ENCODE measurements at places on chromosomes 7 and 10.
A peak's percentile ranks its signal among the peaks of the same experiment; 100 is the strongest.

- no peak for DNase-seq
Observed at GRCh38 chr10:37289833-37290464, 164.6 kb downstream of the ANKRD30A start.

- no peak for DNase-seq
Observed at GRCh38 chr10:51867956-51868355, 168.6 kb upstream of the CSTF2T start.

- no peak for DNase-seq
Observed at GRCh38 chr7:44631458-44632115, 25.2 kb downstream of the OGDH start.

DNA sequence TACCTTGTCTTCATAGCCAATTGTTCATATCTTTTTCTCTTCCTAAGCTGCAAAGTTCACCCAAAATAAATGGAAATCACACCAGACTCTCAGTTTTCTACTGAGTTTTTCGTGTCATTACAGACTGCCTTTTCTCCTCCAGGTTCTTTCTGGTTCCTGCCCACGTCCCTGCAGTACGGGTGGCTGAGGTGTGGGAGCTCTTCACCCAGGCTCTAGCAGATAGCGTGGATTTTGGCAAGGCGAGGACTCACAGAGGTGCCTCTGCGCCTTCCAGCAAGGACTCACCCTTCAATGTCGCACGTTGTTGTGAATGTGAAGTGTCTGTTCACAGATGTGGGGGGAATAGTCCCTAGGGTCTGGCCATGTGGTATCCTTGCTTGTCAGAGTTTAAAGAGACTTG lies 71.6 kb downstream of the ABCA13 start:
- no peak for DNase-seq

GRCh38 chr7:36621396-36621795 lies 102.9 kb downstream of the AOAH start:
- no peak for DNase-seq

DNA sequence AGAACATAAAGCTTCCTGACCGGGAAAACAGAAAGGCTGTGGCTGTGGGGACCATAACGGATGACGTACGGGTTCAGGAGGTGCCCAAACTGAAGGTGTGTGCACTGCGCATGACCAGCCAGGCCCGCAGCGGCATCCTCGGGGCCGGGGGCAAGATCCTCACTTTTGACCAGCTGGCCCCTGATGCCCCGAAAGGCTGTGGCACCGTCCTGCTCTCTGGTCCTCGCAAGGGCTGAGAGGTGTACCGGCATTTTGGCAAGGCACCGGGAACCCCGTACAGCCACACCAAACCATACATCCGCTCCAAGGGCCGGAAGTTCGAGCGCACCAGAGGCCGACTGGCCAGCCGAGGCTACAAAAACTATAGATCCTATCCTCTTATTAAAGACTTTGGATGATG lies 179.3 kb downstream of the PTN start:
- DNase-seq = no peak

DNA sequence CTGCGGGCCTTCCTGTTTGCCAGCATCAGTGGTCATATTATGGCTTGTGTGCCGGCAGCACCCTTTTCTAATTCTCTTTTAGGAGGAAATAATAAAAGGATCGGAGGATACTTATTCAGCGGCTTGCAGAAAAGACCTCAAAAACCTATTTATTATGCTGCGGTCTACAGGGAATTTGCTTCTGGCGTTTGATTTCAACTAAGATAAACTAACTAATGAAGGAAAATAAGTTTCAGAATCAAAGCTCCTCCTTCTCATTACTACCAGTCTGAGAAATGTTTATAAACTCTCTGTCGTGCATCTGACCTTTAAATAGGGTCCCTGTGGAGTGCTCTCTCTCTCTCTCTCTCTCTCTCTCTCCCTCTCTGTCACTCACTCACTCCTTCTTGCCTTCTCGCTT lies 335.0 kb upstream of the GLI3 start:
- no peak for DNase-seq

- no peak for DNase-seq
Observed at GRCh38 chr7:40874756-40875155, 740.0 kb downstream of the SUGCT start.

DNA sequence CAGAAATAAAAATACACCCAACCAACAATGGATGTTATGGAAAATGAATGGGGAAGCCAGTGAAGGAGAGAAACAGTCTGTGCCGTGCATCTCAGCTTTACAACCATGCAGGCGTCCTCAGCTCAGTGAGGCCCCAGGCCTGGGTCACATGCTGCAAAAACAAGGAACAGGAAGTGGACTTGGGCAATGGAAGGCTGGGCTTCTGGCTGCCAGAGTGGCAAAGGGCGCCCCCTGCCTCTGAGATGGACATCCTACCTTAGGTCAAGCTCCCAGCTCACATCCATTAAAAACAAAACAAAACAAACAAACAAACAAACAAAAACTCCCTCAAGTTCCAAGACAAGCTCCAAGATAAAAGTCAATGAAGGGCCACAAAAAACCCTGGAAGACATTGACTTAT lies 54.7 kb upstream of the AFAP1L2 start:
- DNase-seq = no peak

DNA sequence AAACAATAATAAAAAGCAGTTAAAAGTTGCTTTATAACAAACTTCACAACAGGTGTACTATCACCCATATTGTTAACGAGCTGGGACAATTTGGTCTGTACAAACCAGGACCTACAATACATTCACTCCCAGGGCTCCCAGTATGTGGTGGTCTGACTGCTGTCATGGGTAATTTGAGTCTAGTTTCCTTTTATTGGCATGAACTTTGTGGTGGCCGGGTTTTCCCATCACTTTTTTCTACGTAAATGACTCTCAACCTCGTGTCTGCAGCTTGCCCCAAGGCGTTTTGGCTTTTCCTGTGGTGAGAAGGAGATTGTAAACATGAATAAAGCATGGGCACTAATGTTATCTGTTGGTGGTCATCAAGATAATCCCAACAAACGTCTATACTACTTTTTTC lies 118.7 kb upstream of the CDK6 start:
- no peak for DNase-seq

GRCh38 chr10:91579329-91579985 lies 53.4 kb downstream of the PPP1R3C start:
- DNase-seq = no peak

GRCh38 chr10:128633864-128634540 lies 507.8 kb upstream of the MKI67 start:
- no peak for DNase-seq

GRCh38 chr7:68247571-68247970 lies 1250.9 kb downstream of the TYW1 start:
- DNase-seq = no peak

DNA sequence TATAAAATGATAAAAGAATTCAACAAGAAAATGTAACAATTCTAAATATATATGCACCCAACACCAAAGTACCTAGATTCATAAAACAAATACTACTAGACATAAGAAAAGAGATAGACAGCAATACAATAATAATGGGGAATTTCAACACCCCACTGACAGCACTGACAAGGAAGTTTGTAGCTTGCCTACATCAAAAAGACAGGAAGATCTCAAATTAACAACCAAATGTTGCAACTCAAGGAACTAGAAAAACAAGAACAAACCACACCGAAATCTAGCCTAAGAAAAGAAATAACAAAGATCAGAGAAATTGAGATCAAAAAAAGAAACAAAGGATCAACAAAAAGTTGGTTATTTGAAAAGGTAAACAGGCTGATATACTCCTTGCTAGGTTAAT lies 36.5 kb upstream of the TNKS2 start:
- DNase-seq = no peak

GRCh38 chr7:148773334-148773733 lies 74.6 kb downstream of the CUL1 start:
- DNase-seq = no peak

DNA sequence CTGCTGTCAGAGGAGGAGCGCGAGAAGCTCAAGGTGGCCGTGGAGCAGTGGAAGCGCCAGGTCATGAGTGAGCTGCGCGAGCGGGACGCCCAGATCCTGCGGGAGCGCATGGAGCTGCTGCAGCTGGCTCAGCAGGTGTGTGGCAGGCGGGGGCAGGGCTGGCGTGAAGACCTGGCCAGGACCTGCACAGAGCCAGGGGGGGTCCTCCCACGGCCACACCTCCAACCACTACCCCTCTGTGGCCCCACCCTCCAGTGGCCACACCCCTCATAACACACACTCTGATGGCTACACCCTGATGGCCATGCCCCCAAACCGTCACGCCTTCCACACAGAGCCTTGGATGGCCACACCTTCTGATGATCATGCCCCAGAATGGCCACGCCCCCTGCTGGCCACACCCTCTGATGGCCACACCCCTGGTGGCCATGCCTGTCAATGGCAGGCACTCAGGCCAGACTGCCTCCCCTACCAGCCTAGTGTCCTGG lies 23.4 kb upstream of the DPYSL4 start:
- DNase-seq = peak; percentile 86

GRCh38 chr10:101301111-101301731 lies 52.7 kb upstream of the BTRC start:
- peak; percentile 12 for DNase-seq

- no peak for DNase-seq
Observed at GRCh38 chr10:4725917-4726606, 99.9 kb upstream of the AKR1E2 start.

GRCh38 chr10:44818701-44819127 lies 92.4 kb upstream of the TMEM72 start:
- DNase-seq = no peak

DNA sequence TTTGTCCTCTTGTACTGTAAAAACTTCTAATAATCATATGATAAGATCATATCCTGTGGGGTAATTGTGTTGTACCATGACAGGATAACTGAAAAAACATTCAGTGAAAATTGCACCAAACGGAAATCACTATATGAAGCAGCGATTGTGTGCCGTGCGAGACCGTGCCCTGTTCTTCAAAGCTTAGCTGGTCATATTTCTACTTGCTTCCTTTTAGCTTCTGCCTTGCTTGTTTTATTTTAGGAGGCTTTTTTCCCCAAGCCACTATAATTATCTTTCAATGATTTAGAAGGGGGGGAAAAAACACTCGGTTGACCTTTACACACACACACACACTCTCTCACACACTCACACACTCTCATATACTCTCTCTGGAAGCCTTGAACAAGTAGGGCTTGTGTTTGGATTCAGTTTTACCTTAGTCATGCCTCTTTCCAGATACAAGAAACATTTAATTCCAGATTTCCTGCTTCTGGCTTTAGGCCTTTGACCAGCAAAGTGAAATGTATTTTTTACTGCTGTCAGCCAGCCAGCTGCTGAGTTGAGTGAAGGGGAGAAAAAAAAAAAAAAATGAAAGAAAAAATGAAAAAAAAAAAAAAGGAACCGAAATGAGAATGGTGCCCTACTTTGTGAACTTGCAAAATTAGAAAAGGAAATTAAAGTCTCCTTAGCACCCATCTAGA lies 181.4 kb downstream of the ARID5B start:
- DNase-seq = no peak

GRCh38 chr7:108088729-108089128 lies 41.4 kb downstream of the LAMB4 start:
- no peak for DNase-seq

- no peak for DNase-seq
Observed at GRCh38 chr10:82160307-82160706, 285.3 kb downstream of the NRG3 start.

- no peak for DNase-seq
Observed at GRCh38 chr7:127635659-127636285, 16.2 kb upstream of the SND1 start.

DNA sequence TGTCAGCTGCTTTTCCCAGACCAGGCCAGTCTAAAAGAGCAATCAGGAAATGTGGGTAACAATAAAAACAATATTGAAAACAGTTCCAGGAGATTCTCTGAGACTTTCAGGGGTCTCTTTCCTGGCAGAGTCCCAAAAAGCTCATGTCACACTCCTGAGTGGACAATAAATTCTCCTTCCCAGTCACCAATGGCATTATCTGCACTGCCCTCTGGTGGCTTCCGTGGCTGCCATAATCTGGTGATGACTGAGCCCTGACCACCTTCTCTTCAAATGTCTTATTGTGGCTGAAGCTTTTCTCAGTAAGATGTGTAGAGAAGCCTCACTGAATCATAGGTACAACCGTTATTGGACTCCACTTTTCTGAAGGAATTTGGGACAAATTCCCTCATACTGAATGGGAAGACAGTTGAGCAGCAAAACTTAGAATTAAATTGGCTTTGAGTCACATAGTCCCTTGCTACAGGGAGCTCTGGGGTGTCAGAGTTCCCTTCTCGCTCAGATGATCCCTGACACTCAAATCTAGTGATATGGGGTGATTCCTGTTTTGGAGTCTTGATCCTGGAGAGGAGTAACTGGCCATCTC lies 24.4 kb upstream of the ASAH2 start:
- no peak for DNase-seq

- DNase-seq = no peak
Observed at GRCh38 chr10:83492004-83492403, 647.3 kb upstream of the GHITM start.

DNA sequence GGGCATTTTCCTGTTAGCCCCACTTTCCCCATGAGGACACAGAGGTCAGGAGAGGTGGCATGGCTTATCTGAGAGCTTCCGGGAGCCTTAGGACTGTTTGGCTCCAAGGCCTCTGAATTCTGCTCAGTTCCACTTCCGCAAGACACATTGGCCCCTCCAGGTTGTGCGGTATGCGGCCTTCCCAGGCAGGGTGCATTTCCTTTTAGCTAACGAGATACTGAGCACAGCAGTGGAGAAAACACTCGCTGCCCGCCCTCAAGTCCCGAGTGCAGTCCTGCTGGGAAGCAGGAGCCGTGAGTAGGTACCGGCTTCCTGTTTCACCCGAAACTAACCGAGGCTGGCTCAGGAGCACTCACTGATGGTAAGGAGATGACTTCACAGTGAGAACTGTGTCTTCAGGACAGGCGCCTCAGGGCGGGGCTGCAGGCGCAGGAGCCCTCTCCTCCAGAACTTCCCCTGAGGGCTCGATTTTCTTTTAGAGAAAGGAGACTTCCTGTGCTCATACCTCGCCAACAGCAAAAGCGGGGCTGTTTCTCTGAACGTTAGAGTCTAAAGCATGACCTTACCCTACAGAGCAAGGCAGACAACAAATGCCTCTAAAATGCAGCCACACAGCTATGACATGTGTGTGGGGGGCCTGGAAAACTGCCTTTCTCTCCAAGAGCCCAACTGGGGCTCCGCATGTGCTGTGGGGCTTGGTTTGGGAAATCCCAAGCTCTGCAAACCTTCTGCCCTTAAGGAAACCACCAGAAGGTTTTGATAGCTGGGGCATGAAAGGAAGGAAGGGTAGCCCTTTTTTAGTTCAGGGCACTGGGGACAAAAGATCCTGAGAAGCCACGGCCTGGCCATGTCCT lies 25.9 kb downstream of the RGS10 start:
- DNase-seq = no peak

- DNase-seq = no peak
Observed at GRCh38 chr7:48280100-48280499, 108.8 kb downstream of the ABCA13 start.

Data from NCI-H526 treated with DMSO at 0.1 percent for 48 hours (cell line).